ENCODE measurements at places on chromosomes 3 and 15.
A peak's percentile ranks its signal among the peaks of the same experiment; 100 is the strongest.

GRCh38 chr3:75192146-75192616 lies 471.9 kb upstream of the FRG2C start:
- no peak for DNase-seq

DNA sequence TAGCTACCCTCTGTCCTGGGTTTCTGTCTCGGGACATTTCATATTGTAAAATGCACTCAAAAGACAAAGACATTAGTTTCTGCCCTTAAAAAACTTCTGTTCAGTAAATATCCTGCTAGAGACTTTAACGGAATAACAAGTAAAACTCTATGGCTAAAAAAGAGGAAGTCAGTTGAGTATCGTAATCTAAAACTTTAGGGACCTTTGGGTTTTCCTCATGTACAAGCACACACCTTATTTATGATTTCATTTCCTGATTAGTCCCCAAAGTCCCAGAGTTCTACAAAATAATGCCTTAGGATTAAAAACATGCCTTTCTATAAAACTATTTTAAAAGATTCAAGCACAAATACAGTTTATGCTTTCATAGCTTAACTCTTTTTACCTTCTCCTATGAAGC lies 585.9 kb downstream of the UNC13C start:
- peak; percentile 16 for DNase-seq

- peak; percentile 69 for DNase-seq
Measured at GRCh38 chr15:68817304-68818065, 3.2 kb downstream of the ANP32A start.

DNA sequence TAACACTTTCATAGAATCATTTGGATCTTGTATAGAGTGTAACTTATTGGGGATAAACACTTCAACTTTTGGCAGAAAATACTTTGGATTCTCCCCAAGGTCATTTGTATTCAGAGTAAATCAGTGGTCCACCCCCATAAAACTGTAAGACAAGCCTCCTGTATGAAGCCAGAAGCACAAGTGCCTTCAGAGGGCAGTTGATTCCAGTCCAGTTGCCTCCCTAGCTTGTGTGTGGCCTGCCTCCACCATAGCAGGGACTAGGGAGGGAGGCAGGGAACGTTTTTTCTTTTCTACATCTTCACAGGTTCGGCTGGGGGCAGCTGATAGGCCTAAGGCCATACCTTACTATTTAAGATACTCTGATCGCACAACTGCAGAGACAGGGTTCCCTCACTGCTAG lies 11.6 kb downstream of the GORASP1 start:
- peak; percentile 53 for DNase-seq

DNA sequence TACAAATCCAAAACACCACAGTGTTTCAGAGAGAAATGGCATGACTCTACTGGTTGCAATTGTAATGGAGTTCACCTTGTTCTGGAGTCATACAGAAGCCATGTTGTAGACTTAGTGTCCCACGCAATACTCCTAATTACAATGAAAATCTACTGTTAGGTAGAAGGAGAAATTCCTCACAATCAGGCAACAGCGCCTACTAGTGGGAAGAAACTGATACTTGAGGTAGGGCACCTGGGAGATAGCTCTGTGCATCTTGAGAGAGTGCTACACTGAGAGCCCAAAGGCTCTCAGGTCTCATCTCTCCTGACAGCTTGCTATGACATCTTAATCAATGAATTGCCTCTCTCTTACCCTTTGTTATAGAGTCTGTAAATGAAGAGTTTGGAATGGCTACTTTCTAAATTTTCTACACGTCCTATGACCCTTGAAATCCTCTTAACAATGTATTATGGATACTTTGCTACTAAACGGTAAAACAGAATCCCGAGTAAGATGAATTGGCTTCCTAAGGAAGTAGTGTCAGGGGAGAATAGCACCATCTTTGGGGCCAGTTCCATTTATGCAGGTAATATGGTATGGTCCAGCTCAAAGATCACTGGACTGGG lies 422.7 kb upstream of the TPRG1 start:
- DNase-seq, result peak; percentile 15
